Osteocyte (in vitro differentiated cells): ENCODE measurements at places on chromosomes 11 and 22. TPM values are rescaled to one million over a fixed set of nuclear protein-coding genes. Genes with fewer than 3 reads are reported as not detected.

Gene YPEL1
- total RNA-seq, result 14.7 and 15.1 TPM in 2 replicates

Gene SRSF8
- total RNA-seq, result 57.6 and 67.2 TPM in 2 replicates

Gene CD3G
- total RNA-seq, result not detected in 2 replicates

Gene MS4A15
- total RNA-seq, result not detected in 2 replicates

Gene KLHL35
- 2.3 and 2.8 TPM in 2 replicates for total RNA-seq

Gene SLC5A12
- 0.76 and 1.2 TPM in 2 replicates for total RNA-seq

Gene HBE1
- total RNA-seq, result not detected in 2 replicates

Gene APOL5
- not detected in 2 replicates for total RNA-seq

Gene TESMIN
- total RNA-seq, result 0.55 and 0.56 TPM in 2 replicates

Gene MAPK8IP2
- total RNA-seq, result 2.8 and 3.6 TPM in 2 replicates

Gene SMIM35
- total RNA-seq, result not detected in 2 replicates

Gene DDTL
- total RNA-seq, result not detected in 2 replicates

Gene C22orf42
- not detected in 2 replicates for total RNA-seq
